CD4-positive, alpha-beta T cell treated with Interleukin-17A for 4 hours (primary cell): ENCODE measurements at places on chromosomes 5 and 9.
A peak's percentile ranks its signal among the peaks of the same experiment; 100 is the strongest.

DNA sequence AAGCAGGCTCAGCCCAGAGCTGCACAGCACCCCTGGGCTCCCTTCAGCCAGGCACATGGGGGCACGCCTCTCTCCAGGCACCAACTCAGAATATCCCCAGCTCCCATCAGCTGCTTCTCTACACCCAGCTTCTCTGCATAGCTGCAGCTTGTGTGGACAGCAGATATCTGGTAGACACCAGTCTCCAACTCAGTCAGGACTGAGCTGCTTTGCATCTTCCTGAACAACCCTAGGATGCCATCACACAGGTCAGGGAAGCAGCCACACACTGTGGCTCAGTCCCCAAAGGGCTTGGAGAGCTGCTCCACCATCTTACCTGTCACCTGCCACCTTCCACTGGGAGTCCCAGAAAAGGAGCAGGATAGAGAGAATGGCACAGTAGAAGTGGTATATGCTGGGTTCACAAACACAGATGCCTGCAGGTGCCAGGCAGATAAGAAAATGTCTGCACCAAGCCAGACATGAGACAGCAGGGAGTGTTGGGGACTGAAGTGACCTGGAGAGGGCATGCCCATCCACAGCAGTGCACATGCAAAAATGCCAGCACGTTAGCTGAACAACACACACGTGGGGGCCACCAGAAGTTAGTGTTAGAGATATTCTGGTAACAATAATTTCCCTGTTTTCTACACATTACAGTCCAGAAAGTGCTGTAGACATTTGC lies 42.0 kb downstream of the THBS4 start:
- no peak for DNase-seq

GRCh38 chr5:95984287-95984938 lies 22.8 kb upstream of the ELL2 start:
- no peak for DNase-seq

GRCh38 chr9:107600060-107600573 lies 110.5 kb upstream of the KLF4 start:
- no peak for DNase-seq

GRCh38 chr5:77239126-77239741 lies 28.8 kb downstream of the PDE8B start:
- peak; percentile 22 for DNase-seq

- DNase-seq: no peak
Observed at GRCh38 chr9:77175151-77175550, 2.2 kb upstream of the VPS13A start.

GRCh38 chr5:169150108-169150507 lies 150.8 kb downstream of the SLIT3 start:
- no peak for DNase-seq

DNA sequence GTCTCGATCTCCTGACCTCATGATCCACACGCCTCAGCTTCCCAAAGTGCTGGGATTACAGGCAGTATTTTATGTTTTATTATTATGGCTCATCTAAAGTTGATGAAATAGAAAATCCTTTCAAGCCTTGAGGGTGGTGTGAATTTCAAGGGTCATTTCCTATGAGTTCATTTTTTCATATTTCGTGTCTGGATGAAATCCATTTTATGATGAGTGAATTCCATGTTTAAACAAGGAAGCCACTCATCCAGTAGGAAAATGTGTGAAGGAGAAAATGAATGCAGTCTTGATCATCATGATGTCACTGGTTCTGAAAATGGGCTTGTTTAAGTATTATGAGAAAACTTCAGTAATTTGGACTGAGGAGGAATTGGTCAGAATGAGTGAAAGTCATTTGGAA lies 74.6 kb upstream of the ZSWIM6 start:
- no peak for DNase-seq

DNA sequence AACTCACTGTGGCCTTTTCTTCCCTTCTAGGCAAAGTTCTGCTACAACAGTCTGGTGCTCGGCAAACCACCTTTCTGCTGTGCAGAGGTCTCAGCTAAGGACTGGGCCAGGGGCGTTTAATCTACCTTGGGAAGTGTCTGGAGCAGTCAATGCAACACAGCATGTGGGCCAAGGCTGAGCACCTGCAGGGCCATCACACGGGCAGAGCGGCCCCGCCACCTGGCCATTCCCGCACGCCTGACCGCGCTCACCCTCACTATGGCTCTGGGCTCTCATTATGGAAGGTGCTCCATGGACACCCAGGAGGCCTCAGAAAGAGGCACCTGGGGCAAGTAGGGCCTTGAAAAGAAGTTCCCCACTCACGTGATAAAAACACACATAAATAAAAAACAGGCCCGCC lies 65.7 kb upstream of the TBC1D9B start:
- DNase-seq: no peak

GRCh38 chr5:142982821-142983200 lies 212.6 kb downstream of the ARHGAP26 start:
- no peak for DNase-seq

- DNase-seq: no peak
Observed at GRCh38 chr9:137787381-137787780, 90.2 kb upstream of the CACNA1B start.

DNA sequence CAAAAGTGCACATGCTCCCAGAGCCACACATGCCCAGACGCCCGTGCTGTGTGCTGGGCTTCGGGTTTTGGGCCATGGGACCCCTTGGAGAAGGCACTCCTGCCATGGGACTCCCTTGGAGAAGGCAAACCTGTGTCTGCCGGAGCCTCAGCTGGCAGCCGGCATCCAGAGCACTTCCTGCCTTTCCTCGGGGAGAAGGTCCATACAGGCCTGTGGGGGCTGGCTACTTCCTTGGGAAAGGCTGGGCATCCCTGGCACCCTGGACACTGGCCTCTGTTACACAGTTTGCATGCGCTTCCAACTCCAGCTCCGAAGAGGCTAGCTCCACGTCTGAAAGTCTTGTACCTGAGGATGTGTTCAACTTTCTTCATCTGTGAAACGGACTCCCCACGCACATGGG lies 14.7 kb upstream of the IRX4 start:
- no peak for DNase-seq

GRCh38 chr9:68705531-68706362 lies 707 bp downstream of the PIP5K1B start:
- DNase-seq: no peak

DNA sequence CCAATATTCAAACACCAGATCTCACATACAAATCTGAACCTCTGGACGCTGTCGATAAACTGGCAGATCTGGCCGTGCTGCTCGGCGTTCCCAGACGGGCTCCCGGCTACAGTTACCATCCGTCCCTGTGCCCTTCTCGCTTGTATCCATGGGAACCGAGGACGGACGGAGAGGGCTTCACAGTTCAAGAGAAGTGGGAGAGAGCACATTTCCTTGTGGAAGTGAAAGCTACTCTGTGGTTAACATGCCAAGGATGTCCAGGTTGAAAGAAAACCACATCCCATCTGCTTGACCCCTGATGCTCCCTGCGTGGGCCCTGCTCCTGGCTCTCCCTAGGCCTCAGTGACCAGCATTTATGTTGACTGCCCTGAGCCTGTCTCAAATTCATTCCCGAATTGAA lies 6.3 kb upstream of the DBN1 start:
- DNase-seq: no peak

GRCh38 chr9:100284247-100284646 lies 68.5 kb downstream of the TEX10 start:
- no peak for DNase-seq

DNA sequence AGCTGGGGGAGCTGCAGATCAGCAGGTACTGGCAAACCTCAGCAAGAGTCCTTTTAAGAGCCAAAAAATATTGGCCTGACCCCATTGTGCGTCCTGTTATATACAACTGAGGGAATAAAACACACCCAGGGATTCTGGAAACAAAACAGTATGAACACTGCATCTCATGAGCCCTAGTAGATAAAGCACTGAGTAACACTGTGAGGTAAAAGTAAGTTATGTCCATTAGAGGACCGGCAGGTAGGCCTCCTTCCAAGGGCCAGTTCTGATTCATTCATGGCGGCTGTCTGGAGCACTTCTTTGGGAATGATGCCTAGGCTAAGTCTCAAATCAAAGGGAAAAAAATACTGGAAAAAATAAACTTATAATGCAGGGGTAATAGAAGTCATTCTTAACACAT lies 64.9 kb downstream of the PDE4D start:
- DNase-seq: no peak

DNA sequence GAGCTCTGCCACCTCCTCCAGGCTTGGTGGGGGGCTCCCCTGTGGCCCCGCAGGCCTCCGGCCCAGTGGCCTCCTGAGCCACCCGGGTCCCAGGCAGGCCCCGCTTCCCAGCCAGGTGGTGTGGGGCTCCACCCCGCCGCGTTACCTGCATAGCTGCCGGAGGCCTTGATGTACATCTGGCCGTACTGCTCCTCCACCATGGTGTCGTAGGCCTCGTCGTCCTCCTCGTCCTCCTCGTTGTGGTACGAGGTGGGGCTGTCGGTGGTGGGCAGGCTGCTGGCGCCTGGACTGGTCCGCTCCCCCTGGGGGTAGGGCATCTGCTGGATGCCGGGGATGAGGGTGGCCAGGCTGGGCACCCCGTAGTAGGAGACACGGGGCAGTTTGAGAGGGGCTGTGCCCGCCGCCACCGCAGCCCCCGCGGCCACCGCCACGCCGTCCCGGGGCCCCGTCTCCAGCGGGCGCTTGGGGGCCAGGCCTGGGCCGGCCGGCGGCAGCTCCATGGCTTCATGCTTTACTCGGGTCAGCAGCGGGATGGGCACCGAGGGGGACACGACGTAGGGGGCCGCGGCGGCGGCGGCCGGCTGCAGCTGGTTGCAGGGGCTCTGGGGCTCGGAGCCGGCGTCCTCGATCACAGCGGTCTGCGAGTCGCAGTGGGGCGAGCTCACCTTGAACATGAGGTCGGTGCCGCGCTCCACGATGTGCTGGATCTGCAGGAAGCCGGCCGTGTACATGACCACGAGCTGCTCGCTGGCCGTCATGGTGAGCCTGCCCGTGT lies 45.4 kb downstream of the NACC2 start:
- no peak for DNase-seq

GRCh38 chr5:73440262-73440661 lies 8.3 kb downstream of the FOXD1 start:
- DNase-seq: no peak

- no peak for DNase-seq
Observed at GRCh38 chr9:84874022-84874421, 204.5 kb downstream of the NTRK2 start.

DNA sequence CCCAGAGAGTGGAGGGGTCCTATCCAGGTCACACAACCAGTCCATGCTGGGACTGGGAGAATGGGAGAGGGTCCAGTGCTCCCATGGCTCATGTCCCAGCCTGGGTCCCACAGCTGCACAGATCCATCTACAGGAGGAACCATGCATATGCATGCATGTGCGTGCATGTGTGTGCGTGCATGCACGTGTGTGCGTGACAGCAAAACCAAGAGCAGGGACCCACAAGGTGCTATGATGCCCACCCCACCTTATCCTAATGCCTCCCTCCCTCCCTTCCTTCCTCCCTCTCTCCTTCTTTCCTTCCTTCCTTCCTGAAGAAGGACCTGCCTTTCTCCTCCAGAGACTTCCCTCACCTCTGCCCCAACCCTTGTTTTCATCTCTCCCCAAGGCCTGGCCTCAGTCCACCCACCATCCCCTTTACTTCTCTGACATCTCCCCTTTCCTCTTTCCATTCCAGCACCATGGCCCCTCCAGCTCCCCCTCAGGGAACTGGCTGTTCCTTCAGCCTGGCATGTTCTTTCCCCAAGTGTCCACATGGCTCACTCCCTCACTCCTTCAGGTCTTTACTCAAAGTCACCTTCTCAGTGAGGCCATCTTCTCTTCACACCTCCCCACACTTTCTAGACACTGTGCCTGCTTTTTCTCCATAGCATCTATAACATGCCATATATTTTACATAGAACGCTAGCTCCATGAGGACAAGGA lies 21.8 kb downstream of the AQP7 start:
- no peak for DNase-seq

- no peak for DNase-seq
Observed at GRCh38 chr9:11319538-11319937, 706.7 kb upstream of the PTPRD start.

DNA sequence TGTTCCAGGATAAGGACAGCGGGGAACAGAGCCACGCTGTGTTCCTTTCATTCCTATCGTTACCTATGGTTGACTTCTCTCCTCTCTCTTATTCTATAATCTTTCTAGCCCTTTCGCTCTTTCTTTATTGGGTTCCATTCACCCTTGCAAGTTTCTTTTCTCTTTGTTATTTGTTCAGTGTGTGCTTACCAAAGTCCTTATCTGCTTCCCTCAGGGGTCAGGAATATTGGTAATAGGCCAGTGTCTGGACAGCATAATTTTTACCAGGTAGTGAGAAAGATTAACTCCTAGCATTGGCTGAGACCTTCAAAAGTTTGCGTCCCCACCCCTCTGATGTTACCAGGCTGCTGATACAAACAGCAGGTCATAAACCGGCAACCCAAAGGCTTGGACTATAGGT lies 4.9 kb downstream of the SGCD start:
- no peak for DNase-seq

GRCh38 chr5:159304961-159305595 lies 25.2 kb downstream of the IL12B start:
- DNase-seq: no peak

DNA sequence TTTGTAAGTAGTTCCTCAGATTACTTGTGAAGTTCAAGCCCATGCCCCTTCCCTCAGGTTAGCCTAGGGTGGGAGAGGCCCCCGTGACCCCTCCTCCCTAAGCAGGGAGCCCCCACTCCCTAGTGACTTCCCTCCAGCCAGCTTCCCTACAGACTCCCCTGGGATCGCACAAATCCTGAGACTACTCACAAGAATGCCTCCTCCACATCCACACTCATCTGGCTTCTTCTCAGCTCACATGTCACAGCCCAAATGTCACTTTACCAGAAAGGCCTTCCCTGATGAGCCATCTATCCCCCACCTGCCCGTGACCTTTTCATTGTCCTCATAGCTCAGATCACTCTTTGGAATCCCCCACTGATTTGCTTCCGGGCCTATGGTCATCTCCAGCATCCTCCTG lies 96.7 kb upstream of the ARAP3 start:
- DNase-seq: no peak

- DNase-seq: no peak
Observed at GRCh38 chr5:88542786-88543185, 274.1 kb upstream of the TMEM161B start.

- no peak for DNase-seq
Observed at GRCh38 chr5:125038477-125038876, 292.0 kb upstream of the ZNF608 start.

- DNase-seq: no peak
Observed at GRCh38 chr9:118170032-118170955, 466.1 kb downstream of the TLR4 start.

- no peak for DNase-seq
Observed at GRCh38 chr5:41629897-41630296, 119.5 kb upstream of the PLCXD3 start.

GRCh38 chr5:110496276-110496675 lies 230.2 kb downstream of the TMEM232 start:
- no peak for DNase-seq

GRCh38 chr9:88801214-88801796 lies 190.0 kb upstream of the S1PR3 start:
- DNase-seq: no peak

DNA sequence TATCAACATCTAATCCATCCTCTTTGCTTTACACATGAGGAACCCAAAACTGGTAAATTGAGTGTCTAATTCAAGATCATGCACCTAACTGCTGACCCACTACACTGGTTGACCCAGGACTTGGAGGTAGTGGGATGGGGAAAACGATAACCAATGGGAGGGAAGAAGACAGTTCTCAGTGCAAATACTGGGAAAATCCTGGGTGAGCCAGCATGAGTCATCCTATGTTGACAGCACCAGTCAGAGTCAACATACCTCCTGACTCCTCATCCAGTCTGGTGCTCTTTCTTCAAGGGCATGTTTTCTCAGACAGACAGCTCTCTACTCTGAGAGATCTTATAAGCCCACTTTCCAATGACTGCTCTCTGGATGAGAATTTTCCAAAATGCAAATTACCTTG lies 232.8 kb upstream of the PTGER4 start:
- DNase-seq: no peak

- DNase-seq: peak; percentile 34
Observed at GRCh38 chr9:15513335-15513734, 2.6 kb upstream of the PSIP1 start.
